Renal cortex interstitium (tissue), 15 donors: ENCODE measurements at places on chromosomes 1 and 21. TPM values are rescaled to one million over a fixed set of nuclear protein-coding genes. Genes with fewer than 3 reads are reported as not detected.

DNA sequence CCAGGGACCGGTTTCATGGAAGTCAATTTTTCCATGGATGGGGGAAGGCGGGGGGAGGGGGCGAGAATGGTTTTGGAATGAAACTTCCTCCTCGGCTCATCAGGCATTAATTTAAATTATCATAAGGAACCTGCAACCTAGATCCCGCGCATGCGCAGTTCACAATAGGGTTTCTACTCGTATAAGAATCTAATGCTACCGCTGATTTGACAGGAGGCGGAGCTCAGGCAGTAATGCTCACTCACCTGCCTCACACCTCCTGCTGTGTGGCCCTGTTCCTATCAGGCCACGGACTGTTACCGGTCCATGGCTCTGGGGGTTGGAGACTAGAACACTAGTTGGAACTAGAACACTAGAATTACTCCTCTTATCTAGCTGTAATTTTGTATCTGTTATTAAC lies 38.0 kb downstream of the PRRX1 start:
- DNase-seq = no peak

GRCh38 chr1:216390956-216391355 lies 32.3 kb downstream of the USH2A start:
- DNase-seq = no peak

DNA sequence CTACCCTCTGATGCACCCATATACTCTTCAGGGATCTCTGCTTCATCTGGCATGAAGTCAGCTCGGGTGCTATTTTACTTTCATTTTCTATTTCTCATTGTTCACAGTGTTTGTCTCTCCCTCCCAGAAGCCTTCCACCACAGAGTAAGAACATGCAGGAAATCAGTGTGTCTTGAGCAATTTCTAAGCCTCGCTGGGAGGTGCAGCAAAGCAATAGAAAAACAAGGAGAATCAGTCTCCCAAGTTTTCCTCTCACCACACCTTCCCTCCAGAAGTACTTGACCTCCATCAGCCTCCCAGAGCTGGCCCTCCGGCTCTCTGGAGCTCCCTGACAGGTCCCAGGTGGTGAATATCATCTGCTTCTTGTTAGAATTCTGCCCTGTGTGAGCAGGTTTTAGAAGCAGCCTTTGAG lies 594.7 kb upstream of the CAMK1G start:
- DNase-seq = peak; percentile 10

DNA sequence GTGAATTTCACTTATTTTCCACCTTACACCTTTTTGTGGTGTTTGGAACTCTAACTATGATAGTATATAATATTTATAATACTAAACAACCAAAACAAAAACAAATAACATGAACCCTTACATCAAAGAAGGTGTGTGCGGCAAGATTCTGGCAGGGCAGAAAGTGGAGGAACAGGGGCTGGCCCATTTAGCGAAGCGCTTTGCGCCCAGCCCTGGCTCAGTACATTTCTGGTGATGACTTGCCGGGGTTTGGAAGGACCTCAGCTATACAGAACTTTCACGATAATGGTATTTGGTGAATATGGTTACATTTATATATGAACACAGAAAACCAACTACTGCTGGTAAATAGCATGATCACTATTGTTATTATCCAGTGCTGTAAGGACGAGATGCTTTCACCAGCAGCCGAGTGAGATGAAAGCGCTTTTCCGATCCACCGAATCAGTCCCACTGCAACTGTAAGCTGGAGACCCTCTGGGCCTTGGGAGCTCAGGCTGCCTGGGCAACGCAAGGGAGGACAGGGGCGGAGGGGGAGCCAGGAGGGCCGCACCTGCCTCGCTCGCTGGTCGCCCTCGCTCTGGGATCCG lies 63.9 kb downstream of the CD247 start:
- no peak for DNase-seq

- DNase-seq = no peak
These were observed 38.2 kb upstream of the WASF2 start for GRCh38 chr1:27527890-27528817.

DNA sequence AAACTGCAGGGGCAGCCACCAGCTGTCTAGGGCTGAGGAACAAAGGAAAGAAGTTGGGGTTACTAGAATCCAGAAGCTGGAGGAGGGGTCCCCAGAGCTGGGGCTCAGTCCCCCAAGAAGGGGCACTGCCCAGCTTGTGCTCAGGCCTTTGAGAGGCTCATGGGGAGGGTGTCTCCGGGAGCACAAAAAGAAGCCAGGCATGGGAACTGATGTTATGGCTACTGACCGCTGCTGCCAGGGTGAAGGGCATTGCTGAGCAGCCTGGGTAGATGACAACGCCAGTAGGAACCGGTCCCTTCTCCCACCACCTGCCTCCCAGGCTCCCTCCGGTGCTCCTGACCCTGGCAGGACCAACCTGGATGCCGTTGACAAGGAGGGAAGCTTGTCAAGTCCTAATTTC lies 762.5 kb upstream of the TPTE start:
- no peak for DNase-seq

DNA sequence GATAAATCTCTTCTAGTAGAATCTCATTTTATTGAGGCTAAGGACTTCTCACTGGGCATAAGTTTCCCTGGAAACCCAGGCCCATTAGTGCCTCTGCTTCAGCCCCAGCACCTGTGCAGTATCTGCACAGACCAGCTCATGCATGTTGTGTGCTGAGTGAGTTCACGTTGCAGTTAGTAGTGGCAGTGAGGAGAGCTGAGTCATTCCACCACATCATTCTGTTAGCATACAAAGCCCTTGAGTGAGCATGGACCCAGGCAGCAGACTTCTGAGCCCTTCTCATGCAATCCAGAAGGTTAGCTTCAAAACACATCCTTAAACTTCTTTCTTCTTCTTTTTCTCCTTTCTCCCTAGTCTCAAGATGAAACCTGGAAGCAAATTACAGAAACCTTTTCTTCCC lies 45.8 kb upstream of the NTPCR start:
- DNase-seq = no peak

DNA sequence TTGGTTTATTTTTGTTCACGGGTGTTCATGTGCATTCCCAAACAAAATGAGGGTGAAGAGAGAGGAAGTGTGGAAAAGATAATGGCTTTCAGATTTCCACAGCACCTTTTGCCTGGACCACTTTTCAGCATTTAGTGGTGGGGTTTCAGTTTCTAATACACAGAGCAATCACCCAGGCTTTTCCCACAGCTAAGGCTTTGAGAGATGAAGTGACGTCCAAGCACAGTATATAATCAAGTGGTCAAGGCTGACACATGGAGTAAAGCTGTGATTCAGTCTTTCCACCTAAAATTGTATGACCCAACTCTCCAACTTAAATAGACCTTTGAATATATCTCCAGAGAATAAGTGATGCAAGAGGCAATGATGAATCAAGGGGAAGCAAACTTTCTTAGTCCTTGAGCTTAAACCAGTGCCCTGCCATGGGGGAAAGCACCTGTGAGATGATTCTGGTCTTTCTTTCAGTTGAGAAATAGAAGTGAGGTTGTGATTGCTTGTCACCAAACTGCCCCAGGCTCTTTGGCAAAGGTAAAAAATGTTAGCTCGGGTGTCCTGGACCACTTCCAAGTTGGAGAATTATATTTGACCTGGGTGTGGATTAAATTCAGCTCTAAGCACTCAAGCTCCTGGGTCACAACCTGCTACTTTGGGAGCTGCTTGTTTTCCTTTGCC lies 2.4 kb upstream of the PIK3R3 start:
- DNase-seq = no peak

DNA sequence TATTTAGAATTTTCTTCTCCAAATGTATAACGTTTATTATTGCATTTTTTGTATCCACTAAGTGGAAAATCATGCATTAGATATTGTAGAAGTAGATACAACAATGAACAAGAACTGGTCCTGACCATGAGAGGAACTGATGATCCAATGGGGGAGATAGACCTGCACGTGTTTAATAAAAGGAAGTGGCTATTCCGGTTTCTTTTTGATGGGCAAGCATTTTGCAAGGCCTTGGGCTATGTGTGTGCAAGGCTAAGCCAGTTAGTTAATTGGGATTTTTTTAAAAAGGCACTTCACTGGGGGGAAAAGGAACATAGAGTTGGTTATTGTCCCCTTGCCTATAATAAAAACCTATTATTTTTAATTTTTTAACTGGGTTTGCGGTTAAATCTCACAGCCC lies 961 bp upstream of the VCAM1 start:
- no peak for DNase-seq

DNA sequence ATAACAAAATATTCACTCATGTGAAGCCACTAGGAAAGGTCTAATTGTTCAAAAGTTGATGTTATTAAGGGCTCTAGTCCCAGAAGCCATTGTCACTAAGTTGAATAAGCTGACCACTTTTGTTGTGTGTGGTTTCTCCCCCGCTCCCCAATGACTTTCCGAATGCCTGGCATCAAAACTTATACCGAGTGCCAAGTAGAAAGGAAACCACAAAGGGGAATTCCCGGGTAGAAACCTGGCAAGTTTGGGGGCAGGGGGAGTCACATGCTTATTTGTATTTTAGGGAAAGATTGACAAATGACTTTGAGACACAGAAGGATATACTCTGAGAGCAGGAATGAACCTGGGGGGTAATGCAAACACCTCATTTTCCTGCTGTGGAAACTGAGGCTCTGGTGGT lies 154.1 kb downstream of the TGFBR3 start:
- DNase-seq = no peak

The FOXO6 gene
- polyA plus RNA-seq = 3.9 TPM

The CFHR3 gene
- polyA plus RNA-seq = not detected

The SLC22A15 gene
- 6.2 TPM for polyA plus RNA-seq

The SLC6A9 gene
- 5.7 TPM for polyA plus RNA-seq

The OR10J5 gene
- not detected for polyA plus RNA-seq

The F3 gene
- polyA plus RNA-seq = 38.1 TPM

The PLEKHN1 gene
- polyA plus RNA-seq = 0.47 TPM
